LoVo (cell line): ENCODE measurements at places on chromosomes 4 and X.

DNA sequence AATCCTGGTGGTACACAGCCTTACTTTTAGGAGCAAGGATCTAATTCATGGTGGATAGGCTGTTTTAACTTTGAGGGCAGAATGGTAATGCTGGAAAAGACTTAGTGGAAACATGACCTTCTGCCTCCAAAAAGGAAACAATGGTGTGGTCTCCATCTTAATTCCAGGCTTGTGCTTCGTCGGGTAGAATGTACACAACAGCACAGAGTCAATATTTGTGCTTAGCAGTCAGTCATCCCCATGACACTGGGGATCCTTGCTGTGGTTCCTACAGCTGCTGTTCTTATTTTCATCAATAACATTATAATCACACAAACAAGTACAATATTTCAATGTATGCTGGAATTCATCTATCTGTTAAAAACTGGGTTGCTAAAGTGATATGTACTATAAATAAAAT is 104.4 kb downstream of the HHIP start:
- no peak for DNase-seq

- DNase-seq, result no peak
These were observed 171.8 kb downstream of the TLL1 start for GRCh38 chr4:166044871-166045270.

GRCh38 chr4:89284020-89284424 is 23.6 kb downstream of the GPRIN3 start:
- DNase-seq, result no peak

DNA sequence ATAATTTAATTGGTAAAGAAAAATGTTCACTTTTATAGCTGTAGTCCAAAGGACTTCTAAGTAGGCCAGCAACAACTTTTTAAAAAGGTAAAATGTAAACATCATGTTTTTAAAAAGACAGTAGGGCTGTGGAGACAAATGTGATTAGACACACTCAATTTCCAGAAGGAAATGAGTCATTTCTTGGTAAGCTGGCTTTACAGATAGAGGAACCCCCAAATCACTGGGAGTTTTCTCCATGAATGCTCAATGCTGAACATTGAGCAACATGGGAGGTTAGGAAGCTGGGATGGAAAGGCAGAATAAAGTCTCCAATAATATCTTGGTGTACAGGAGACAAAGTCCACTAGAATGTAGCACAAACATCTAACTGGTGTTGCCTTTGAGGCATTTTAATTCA is 121.3 kb downstream of the NWD2 start:
- no peak for DNase-seq

DNA sequence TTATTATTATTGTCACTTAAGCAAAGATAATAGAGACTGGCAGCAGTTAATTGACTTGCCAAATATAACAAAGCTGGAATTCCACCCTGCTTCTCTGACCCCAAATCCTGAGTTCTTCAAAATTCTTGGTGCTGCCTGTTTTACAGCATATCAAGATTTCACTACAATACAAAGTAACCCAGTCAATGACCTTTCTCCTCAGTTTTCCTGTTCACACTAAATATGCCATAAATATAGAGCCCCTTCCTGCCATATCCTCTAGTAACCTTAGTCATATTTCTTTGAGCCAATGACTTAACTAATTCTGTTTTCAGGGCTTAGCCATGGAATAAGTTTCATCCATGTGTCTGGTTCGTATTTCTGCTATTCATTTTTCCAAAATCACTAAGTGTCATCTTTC is 315.3 kb upstream of the HS3ST1 start:
- no peak for DNase-seq
